ENCODE measurements at places on chromosomes 1 and 21. TPM values are rescaled to one million over a fixed set of nuclear protein-coding genes. Genes with fewer than 3 reads are reported as not detected.

The CDK18 gene
- total RNA-seq = 2.2 TPM

The VASH2 gene
- not detected for total RNA-seq

The CFAP141 gene
- not detected for total RNA-seq

The PADI3 gene
- 0.38 TPM for total RNA-seq

The FCRL4 gene
- total RNA-seq = not detected

The LDLRAD1 gene
- total RNA-seq = 0.26 TPM

The GSTM5 gene
- not detected for total RNA-seq

The AK4 gene
- 52.9 TPM for total RNA-seq

The LCE3E gene
- total RNA-seq = not detected

The LCE1C gene
- not detected for total RNA-seq

The CYP4A22 gene
- total RNA-seq = not detected
